Left renal pelvis (tissue), 4 donors: ENCODE measurements at places on chromosomes 2 and 18. TPM values are rescaled to one million over a fixed set of nuclear protein-coding genes. Genes with fewer than 3 reads are reported as not detected.

Gene GFPT1
- polyA plus RNA-seq = 43.1 TPM

DNA sequence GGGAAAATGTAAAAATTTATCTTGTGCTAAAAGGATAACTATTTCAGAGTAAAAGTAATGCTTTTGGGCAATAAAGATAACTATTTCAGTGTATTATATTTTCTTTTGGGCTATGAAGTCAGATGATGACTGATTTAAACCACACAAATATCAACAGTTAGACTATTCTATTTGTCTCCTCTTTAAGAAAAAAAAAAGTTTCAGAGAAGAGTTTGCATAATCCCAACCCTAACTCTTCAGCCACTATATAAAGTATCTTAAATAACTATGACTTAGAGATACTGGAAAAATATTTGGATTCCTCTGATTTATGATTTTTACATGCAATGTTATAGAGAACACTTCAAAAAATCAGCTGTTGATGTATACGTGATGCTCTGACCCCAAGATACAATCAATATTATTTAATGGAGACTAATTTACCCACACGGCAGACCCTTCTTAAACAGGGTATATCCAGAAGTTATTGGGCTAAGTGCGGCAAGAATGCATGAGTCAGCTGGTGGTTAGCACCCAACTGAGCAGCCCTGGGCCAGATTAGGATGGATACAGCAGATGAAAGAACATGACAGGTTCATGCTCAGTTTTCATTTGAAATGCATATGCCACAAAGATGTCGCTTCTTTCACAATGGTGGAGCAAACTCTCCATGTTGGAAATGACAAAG is 279.0 kb downstream of the AFF3 start:
- DNase-seq = no peak

- DNase-seq = no peak
These were observed 17.8 kb upstream of the PMAIP1 start for GRCh38 chr18:59881728-59882656.

- no peak for DNase-seq
These were observed 12.7 kb downstream of the ABCB11 start for GRCh38 chr2:169018390-169018789.
